Endothelial cell of umbilical vein (primary cell): ENCODE measurements at places on chromosomes 11 and 22. TPM values are rescaled to one million over a fixed set of nuclear protein-coding genes. Genes with fewer than 3 reads are reported as not detected.

DNAJB7 gene
- not detected in 2 replicates for total RNA-seq

KDM4D gene
- total RNA-seq: 1.0 and 1.3 TPM in 2 replicates

C11orf42 gene
- total RNA-seq: not detected in 2 replicates

MIAT gene
- 0.53 and 0.80 TPM in 2 replicates for total RNA-seq

MIOX gene
- not detected in 2 replicates for total RNA-seq

MRGPRX3 gene
- not detected in 2 replicates for total RNA-seq

SGSM1 gene
- total RNA-seq: 0.12 and 1.1 TPM in 2 replicates

SCUBE1 gene
- total RNA-seq: not detected in 2 replicates

GSTT2B gene
- 4.0 and 33.6 TPM in 2 replicates for total RNA-seq

GLB1L2 gene
- total RNA-seq: 0.28 and 0.55 TPM in 2 replicates

ZP1 gene
- total RNA-seq: not detected in 2 replicates
